ENCODE measurements at places on chromosomes 5 and 9.

- no peak for DNase-seq
Observed at GRCh38 chr5:80414113-80414512, 6.2 kb downstream of the ZFYVE16 start.

- no peak for DNase-seq
Observed at GRCh38 chr5:122091936-122092600, 14.0 kb upstream of the LOX start.

DNA sequence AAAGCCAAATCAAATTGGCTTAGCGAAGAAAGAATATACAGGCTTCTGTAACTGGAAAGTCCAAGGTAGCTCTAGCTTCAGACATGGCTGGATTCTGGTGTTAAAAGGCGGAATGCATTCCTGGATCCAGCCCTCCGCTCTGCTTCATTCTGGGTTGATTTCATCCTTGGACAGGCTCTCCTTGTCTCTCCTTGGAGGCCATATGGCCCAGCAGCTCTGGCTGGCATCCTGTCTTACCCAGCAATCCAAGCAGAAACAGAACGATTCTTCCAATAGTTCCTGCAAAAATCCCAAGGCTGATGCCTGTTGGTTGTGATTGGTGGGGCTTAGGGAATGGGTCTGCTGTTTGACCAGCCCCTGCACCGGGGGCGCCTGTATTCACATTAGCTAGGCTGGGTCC is 37.0 kb upstream of the SAP30L start:
- no peak for DNase-seq

DNA sequence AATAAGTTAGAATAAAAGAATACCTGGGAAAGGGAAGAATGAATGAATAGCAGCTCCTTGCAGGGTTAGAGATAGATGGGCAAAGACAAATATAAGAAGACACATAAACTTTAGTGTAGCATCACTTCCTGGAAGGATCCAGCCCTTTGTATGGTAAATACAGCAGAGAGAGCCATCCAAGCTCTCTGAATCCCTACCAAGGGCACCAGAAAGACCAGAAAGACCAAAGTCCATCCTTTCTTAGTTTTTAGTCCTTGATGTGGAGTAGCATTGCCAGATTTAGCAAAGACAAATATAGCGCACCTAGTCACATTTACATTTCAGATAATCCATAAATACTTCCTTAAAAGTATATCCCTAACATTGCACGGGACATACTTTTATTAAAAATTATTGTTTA is 56.1 kb upstream of the C9orf72 start:
- DNase-seq = no peak

DNA sequence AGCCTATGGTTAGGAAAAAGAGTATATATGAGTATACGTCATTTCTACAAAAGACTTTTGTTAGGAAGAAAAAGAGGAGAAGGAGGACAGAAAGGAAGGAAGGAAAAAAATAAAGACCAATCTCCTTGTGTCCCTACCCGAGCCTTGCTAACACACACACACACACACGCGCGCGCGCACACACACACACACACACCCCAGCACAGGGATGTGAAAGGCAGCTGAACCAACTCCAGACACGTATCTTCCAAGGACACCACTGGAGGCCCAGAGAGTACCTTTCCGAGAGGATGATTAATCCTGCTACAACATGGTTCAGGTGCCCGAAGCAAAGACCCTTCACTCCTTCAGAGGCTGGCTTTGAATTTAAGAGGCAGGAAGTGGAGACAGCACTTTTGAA is 56.9 kb upstream of the GALNT10 start:
- DNase-seq = no peak

DNA sequence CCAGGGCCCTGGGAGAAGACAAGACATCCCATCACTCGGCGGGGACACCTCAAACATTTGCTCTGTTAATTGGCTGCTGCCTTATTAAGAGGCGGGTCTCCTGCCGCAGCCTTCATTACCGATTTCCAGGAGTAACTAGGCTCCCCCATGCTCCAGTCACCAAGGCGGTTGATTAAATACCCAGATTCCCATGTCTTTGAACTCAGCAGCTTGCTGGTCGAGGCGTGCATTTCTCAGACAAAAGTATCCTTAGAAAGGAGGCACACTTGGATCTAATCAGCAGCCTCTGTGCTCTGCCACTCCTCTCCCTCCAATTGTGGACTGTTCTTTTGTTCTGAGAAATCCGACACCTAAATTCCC is 228.8 kb downstream of the FSTL4 start:
- no peak for DNase-seq

- no peak for DNase-seq
Observed at GRCh38 chr9:75410405-75410804, 322.1 kb downstream of the OSTF1 start.

- no peak for DNase-seq
Observed at GRCh38 chr5:172875505-172876279, 41.6 kb downstream of the ERGIC1 start.

DNA sequence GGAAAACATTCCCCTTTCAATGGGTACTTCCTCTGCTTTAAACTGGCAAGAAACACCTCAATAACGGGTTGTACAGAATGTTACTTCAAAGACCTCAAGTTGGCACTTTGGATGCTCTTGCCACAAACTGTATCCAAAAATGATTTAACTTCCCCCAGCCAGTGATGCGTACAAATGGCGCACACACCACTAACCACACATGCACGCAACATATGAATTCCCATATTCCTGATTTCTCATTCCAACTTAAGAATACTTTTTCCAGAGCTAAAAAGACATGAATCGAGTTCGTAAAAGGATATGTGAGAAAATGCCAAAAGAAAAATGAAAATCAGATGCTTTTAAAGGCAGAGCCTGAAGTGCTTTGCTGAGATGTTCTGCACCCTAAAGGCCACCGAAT is 388.0 kb upstream of the PIK3R1 start:
- DNase-seq = no peak

DNA sequence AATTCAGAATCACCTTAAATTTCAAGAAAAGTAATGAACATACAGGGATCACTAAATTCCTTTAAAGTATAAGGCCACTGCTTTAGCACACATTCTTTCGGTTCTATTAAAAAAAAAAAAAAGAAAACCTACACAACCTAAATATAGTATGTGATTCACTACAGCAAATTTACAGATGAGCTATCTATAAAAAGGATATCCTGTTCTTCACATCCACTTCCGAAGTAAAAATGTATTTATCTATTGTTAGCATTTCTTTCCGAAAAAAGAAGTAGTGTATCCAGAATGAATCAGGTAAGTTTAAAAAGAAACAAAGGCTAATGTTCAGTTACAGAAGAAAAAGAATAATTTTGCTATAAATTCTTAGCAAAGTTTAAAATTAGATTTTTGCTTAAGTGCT is 70.2 kb downstream of the ECPAS start:
- DNase-seq = no peak

DNA sequence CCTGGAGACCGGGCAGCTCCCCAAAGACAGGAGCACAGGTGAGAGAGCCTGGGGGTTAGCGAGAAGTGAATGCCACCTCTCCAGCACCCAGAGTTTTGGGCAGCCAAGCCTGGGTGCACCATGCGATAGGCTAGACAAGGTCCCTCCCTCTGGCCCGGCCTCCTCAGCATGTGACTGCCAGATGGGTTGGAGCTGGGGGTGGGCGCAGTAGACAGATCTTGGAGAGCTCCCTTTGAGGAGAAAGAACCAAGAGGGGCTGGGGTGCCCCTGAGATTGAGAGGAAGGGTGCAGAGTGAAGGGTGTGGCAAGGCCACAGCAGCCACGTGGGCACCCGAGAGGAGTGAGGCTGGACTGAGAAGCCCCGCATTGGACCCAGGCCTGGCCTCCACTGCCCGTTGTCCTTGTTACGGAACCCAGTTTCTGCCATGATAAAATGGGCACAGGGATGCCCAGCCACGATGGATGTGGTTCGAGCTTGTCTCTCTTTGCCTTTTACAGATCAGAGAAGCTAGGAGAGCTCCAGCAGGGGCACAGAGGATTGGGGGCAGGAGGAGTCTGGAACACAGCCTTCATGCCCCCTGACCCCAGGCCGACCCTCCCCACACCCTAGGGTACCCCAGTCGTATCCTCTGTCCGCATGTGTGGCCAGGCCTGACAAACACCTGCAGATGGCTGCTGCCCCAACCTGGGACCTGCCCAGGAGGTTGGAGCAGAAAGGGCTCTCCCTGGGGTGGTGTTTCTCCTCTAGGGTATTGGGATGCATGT is 1.4 kb downstream of the TMEM141 start:
- no peak for DNase-seq

GRCh38 chr5:74664551-74664950 is 20.5 kb upstream of the HEXB start:
- DNase-seq = no peak

GRCh38 chr9:134686896-134687295 is 45.3 kb downstream of the COL5A1 start:
- no peak for DNase-seq

GRCh38 chr9:128416432-128417019 is 4.1 kb upstream of the CERCAM start:
- no peak for DNase-seq

DNA sequence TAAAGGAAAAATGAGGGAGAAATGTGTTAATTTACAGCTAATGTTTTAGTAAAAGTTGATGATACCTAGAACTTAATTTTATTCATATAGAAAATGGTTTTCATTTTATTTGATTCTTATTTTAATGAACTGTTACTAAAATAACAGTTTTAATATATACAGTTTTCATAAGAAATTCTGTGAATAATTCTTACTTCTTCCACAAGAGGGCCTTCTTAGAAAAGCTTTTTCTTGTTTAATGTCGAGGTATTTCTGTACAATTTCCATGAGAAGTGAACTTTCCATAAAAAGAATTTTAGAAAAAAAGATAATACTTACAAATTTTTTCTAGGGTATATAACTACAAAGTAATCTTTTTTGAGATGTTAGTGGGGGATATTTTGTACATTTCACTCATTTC is 73.9 kb downstream of the KLF9 start:
- no peak for DNase-seq

GRCh38 chr5:124744170-124744971 is 2.1 kb downstream of the ZNF608 start:
- no peak for DNase-seq

- DNase-seq = no peak
Observed at GRCh38 chr5:175857986-175858385, 13.4 kb upstream of the CPLX2 start.

DNA sequence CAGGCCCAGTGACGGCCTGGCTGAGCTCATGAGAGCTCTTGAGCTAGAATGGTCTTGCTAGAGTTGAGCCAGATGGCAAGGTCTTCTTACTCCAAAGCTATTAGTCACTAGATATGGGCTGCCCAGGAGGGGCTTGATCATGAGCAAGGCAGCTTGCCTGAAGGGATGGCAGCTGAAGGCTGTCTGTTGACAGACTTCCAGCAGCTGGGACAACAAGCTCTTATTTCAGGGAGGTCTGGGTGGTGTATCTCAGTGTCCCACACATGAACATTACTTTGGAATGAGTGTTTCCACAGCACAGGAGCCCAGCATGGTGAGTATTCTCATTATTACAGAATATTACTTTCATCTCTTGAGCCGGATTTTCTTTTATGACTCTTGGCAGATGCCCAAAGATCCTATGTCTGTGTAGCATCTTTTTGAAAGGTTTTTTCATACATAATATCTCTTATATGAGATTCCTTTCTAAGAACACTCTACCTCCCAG is 414.1 kb downstream of the ARHGEF28 start:
- DNase-seq = no peak
